ENCODE measurements at places on chromosomes 7 and 10. TPM values are rescaled to one million over a fixed set of nuclear protein-coding genes. Genes with fewer than 3 reads are reported as not detected.

The BTBD16 gene
- total RNA-seq: not detected

The MUC3A gene
- not detected for total RNA-seq

The PAXIP1 gene
- 20.5 TPM for total RNA-seq

The RALA gene
- total RNA-seq: 32.5 TPM

GRCh38 chr10:28172223-28172610 is 130.6 kb downstream of the MPP7 start:
- H3K4me3 ChIP-seq: no peak overlapping the region
- H3K36me3 ChIP-seq: no peaks in the 10 kb centered on the region
- no peak overlapping the region for H3K27ac ChIP-seq
- peaks cover 24% of the 10 kb centered on the region for H3K4me1 ChIP-seq
- DNase-seq: no peak

DNA sequence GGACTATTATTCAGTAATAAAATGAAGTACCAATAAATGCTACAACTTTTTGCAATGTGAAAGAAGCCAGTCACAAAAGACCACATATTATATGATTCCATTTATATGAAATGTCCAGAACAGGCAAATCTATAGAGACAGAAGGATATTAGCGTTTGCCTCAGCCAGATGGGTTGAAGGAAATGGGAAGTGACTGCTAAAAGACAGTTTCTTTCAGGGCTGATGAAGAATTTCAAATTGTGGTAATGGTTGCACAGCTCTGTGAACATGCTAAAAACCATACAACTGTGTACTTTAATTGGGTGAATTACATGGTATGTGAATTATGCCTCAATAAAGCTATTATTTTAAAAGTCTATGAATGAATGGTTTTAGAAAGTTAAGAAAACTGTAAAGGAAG is 23.9 kb upstream of the REEP3 start:
- peaks cover 17% of the 10 kb centered on the region for H3K36me3 ChIP-seq
- H3K27ac ChIP-seq: no peak overlapping the region
- H3K27me3 ChIP-seq: no peaks in the 10 kb centered on the region
- H3K4me3 ChIP-seq: no peak overlapping the region

DNA sequence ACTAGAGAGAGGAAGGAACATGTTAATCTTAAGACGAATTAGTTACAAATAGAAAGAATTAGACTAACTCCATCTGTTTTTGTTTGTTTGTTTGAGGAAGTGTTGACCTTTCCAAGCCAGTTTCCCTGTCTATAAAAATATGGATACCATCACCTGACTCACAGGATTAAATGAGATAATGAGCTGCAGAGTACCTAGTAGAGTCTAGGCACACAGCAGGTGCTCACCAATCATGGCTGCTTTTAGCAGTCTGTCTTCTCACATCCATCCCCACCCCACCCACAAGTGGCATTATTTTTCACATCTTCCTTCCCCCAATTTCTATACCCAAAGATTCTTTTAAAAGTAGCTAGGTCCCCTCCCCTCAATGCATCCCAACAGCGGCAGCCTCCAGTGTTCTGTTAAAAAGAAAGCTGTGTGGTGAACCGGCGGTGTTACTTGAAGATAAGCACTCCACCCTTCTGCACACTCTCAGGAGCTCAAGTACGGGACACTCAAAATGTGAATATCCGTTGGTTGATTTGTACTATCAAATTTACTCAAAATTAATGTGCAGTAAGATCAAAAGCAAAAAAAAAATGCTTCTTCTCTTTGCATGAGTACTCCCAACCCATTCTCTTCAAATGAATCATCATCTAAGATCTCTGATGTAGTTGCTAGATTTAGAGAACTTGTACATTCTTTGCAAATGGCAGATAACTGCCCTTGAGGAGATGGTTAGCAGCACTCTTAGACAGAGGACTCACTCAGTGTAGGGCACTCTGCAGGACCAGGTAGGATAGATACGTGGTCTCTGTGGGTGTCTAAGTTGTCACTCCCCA is 145.4 kb upstream of the ASAH2 start:
- H3K27ac ChIP-seq: peak overlapping the region; percentile 71
- H3K4me3 ChIP-seq: peak overlapping the region; percentile 53
- H3K4me1 ChIP-seq: peaks cover 31% of the 10 kb centered on the region
- H3K36me3 ChIP-seq: no peaks in the 10 kb centered on the region
- DNase-seq: peak; percentile 39

DNA sequence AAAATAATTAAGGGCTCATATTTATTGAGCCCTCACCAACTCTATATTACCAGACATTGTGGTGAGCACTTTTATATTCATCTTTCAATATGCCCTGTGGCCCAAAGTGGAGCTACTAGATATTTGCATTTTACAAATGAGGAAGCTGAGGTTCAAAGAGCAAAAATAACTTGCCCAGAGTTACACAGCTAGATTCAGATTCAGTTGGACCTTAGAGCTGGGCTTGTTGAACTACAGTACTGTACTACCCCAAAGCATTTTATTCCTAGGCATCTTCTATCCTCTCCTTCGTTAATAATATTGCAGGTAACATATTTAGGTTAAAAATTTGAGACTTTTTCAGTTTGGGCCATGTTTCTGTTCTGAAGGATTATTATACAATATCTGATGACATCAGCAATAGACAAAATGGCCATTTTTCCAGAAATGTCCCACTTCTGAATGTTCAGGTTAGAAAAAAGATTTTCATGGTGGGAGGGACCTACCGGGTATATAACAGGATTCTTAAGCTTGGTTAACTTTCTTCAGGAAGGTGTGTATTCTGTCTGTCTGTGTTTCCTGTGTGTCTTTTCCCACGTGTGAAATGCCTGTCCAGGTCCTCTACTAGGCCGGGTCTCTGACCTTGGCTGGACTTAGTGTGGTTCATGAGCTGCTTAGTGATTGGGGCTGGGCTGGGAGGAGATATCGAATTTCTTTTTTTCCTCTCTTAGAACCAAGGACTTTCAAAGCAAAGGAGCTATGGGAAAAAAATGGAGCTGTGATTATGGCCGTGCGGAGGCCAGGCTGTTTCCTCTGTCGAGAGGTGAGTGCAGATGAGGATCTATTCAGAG is 13.6 kb downstream of the PRXL2A start:
- no peak overlapping the region for H3K27ac ChIP-seq
- no peaks in the 10 kb centered on the region for H3K36me3 ChIP-seq
- no peaks in the 10 kb centered on the region for H3K27me3 ChIP-seq
- DNase-seq: no peak
- H3K4me1 ChIP-seq: no peaks in the 10 kb centered on the region
- no peak overlapping the region for H3K4me3 ChIP-seq

- H3K27ac ChIP-seq: no peak overlapping the region
- H3K36me3 ChIP-seq: no peaks in the 10 kb centered on the region
- H3K4me3 ChIP-seq: no peak overlapping the region
- no peaks in the 10 kb centered on the region for H3K4me1 ChIP-seq
Observed at GRCh38 chr10:60955316-60955715, 11.3 kb upstream of the RHOBTB1 start.

Data from activated CD8-positive, alpha-beta T cell treated with anti-CD3 and anti-CD28 coated beads for 36 hours (primary cell).